ENCODE measurements at places on chromosomes 5 and 9. TPM values are rescaled to one million over a fixed set of nuclear protein-coding genes. Genes with fewer than 3 reads are reported as not detected.

DNA sequence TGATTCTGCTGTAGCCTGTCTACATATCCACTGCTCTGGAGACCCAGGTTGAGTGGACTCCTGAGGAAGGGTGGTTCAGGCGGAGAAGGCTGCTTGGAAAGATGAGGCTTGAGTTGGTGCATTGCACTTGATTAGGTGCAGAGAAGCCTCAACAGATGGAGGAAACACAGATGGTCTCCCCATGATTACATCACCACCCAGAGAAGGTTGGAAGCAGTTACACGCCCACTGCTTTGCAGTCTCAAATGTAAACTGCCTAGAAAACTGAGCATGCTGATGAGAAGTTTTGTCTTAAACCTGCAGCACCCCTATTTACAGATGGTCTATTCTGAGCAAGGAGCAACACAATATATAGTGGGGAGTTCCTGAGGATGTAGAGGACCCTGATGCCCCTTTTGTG lies 266.6 kb downstream of the PIK3R1 start:
- H3K36me3 ChIP-seq: no peaks in the 10 kb centered on the region
- no peaks in the 10 kb centered on the region for H3K27me3 ChIP-seq
- no peak overlapping the region for H3K4me3 ChIP-seq
- no peak overlapping the region for H3K27ac ChIP-seq

- DNase-seq: no peak
- H3K27me3 ChIP-seq: no peaks in the 10 kb centered on the region
- H3K4me1 ChIP-seq: peaks cover 23% of the 10 kb centered on the region
- no peaks in the 10 kb centered on the region for H3K36me3 ChIP-seq
Measured at GRCh38 chr9:113464286-113464660, 746 bp downstream of the RGS3 start.

The PCA3 gene
- 0.11 TPM for polyA plus RNA-seq

GRCh38 chr5:139686706-139687441 lies 38.7 kb downstream of the CXXC5 start:
- no peaks in the 10 kb centered on the region for H3K4me1 ChIP-seq
- H3K27me3 ChIP-seq: no peaks in the 10 kb centered on the region
- peak overlapping the region; percentile 8 for H3K27ac ChIP-seq
- H3K4me3 ChIP-seq: peak overlapping the region; percentile 13
- H3K36me3 ChIP-seq: peaks cover 4% of the 10 kb centered on the region

GRCh38 chr5:73625372-73625943 lies 538 bp upstream of the ARHGEF28 start:
- DNase-seq: peak; percentile 7
- no peaks in the 10 kb centered on the region for H3K36me3 ChIP-seq
- peaks cover 7% of the 10 kb centered on the region for H3K4me1 ChIP-seq
- no peak overlapping the region for H3K27ac ChIP-seq
- peak overlapping the region; percentile 17 for H3K4me3 ChIP-seq
- peaks cover 6% of the 10 kb centered on the region for H3K27me3 ChIP-seq

DNA sequence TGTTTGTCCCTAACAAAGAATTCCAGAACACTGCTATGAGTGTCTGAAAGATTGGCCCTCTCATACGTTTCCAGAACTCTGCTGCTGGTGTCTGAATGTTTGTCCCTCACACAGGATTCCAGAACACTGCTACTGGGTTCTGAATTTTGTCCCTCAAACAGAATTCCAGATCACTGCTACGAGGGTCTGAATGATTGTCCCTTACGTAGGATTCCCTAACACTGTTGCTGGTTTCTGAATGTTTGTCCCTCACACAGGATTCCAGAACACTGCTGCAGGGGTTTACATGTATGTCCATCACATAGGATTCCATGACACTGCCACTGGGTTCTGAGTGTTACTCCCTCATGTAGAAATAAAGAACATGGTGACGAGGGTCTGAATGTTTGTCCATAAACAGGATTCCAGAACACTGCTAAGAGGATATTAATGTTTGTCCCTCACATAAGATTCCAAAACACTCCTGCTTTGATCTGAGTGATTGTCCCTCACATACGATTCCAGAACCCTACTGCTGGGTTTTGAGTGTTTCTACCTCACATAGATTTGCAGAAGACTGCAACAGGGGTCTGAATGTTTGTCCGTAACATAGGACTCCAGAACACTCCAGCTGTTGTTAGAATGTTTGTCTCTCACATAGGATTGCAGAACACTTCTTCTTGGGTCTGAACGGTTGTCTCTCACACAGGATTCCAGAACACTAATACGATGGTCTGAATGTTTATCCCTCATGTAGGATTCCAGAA lies 214.4 kb downstream of the FOXD4L6 start:
- no peaks in the 10 kb centered on the region for H3K36me3 ChIP-seq
- no peaks in the 10 kb centered on the region for H3K27me3 ChIP-seq
- no peak overlapping the region for H3K4me3 ChIP-seq
- DNase-seq: no peak
- no peaks in the 10 kb centered on the region for H3K4me1 ChIP-seq
